HTR-8/SVneo (cell line): ENCODE measurements at places on chromosomes 11 and 22.

DNA sequence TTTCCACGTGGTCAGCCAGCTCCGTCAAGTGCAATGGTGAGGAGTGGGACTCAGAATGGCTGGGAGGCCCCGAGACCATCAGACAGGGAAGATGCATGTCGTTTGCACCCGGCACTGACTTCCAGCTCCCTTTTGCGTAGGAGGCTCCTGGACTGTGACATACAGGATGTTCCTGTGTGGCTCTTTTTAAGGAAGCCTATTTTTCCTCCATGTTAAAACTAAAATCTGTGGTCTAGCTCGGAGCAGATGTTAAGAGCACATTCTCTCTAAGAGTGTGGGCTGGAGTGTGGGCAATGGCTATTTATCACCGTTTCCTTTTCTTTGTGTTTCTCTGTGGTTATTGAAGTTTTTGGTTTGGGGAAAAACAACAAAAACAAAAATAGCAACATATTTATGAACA lies 40.9 kb upstream of the AMPD3 start:
- DNase-seq: no peak

DNA sequence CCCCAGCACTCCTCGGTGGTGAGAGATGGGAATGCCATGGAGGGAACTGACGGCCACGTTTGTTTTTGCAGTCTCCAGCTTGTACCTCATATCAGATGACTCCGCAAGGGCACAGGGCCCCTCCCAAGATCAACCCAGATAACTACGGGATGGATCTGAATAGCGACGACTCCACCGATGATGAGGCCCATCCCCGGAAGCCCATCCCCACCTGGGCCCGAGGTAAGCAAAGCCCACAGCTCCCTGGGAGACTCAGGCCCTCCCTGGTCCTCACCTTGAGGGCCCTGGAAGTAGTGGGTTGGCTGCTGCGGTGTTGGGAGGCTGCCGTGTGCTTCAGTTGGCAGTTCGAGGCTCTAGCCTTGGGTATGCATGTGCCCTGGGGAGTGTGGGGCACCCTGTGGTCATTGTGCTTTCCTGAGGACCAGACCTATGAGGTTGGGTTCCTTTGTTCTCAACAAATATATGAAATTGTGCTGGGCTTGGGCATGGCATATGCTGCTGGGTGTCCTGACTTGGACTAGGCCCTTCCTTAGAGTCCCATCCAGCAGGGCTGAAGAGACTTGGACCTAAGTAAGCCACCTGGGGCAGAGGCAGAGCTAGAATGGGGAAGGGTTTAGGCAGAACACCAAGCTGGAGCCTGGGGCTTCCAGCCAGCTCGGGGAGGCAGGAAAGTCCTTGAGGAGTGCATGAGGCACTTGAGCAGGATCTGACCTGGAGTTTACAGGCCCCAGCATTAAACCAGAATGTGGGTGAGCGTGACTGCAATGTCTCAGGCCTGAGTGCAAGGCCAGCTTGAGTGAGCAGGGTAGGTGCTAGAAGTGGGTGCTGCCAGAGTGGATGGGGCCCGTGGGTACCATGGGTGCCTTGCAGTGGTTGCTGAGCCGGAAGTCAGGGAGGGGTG lies 26.4 kb downstream of the INCENP start:
- DNase-seq: no peak

DNA sequence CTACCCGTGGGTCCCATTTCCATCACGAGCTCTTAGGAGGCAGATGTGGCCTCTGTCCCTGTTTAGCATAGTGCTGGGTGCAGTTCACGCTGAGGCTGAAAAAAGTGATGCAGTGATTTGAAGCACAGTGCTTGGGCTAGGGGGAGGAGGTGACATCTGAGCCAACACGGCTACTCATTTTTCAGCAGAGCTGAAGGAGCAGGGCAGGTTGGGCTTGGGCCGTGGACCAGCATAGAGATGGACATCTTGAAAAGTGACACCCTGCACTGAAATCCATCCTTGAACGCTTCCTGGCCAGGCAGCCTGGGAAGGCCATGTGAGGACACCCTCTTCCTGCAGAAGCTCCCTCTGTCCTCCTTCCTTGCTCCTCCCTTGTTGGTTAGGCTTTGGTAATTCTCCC lies 66.4 kb downstream of the ADAMTS15 start:
- DNase-seq: no peak

DNA sequence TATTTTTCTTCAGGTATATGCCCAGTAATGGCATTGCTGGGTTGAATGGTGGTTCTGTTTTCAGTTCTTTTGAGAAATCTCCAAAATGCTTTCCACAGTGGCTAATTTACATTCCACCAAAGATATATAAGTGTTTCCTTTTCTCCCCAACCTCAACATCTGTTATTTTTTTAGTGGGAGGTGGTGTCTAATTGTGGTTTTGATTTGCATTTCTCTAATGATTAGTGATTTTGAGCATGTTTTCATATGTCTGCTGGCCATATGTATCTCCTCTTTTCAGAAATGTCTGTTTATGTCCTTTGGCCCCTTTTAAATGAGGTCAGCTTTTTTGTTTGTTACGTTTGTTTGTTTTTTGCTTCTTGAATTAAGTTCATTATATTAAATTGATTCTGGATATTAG lies 760.2 kb downstream of the KCNA4 start:
- DNase-seq: no peak

DNA sequence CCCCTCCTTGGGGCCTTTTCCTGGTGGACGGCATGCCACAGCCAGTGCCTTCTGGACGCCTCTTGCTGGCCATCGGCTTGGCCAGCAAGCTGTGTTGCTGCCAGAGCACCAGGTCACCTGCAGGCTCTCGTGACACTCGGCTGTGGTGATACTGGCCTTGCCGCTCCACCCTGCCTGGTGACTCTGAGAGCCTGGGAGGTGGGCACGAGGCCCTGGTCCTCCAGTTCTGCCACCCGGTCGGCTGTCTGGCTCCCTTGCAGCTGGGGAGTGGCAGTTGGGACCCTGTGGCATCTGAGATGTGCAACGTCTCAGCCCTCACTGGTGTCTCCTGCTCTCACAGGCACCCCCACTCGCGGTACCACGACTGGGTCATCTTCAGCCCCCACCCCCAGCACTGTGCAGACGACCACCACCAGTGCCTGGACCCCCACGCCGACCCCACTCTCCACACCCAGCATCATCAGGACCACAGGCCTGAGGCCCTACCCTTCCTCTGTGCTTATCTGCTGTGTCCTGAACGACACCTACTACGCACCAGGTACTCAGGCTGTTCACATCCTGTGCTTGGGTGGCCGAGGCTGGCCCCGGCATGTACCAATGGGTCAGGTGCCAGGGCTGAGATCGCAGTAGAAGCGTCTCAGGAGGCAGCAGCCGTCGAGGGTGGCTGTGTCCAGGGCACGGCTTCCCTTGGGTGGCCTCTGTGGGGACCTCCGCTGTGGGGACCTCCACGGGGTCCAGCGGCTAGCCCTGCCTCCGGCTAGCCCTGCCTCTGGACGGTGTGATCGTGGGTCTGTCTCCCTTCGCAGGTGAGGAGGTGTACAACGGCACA lies 26.0 kb downstream of the MUC2 start:
- DNase-seq: no peak

GRCh38 chr11:17672469-17672868 lies 46.9 kb upstream of the MYOD1 start:
- DNase-seq: no peak

- DNase-seq: no peak
These were observed 53.1 kb downstream of the PACSIN2 start for GRCh38 chr22:42961810-42962209.

DNA sequence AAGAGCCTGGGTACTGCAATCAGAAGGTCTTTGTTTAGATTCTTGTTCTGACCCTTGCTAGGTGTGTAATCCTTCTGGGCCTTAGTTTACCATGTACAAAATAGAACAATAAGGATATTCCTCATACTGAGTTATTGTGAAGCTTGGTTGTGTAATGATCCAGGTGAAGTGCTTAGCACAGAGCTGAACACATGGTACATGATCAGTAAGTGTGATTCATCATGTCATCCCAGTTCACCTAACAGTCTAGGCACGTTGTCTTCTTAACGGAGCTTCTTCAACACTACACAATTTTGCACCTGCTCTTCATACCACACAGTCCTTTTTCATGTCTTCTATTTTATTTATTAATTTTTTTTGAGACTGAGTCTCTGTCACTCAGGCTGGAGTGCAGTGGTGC lies 234.3 kb upstream of the TENM4 start:
- no peak for DNase-seq

GRCh38 chr11:74169738-74170458 lies 904 bp downstream of the C2CD3 start:
- no peak for DNase-seq

DNA sequence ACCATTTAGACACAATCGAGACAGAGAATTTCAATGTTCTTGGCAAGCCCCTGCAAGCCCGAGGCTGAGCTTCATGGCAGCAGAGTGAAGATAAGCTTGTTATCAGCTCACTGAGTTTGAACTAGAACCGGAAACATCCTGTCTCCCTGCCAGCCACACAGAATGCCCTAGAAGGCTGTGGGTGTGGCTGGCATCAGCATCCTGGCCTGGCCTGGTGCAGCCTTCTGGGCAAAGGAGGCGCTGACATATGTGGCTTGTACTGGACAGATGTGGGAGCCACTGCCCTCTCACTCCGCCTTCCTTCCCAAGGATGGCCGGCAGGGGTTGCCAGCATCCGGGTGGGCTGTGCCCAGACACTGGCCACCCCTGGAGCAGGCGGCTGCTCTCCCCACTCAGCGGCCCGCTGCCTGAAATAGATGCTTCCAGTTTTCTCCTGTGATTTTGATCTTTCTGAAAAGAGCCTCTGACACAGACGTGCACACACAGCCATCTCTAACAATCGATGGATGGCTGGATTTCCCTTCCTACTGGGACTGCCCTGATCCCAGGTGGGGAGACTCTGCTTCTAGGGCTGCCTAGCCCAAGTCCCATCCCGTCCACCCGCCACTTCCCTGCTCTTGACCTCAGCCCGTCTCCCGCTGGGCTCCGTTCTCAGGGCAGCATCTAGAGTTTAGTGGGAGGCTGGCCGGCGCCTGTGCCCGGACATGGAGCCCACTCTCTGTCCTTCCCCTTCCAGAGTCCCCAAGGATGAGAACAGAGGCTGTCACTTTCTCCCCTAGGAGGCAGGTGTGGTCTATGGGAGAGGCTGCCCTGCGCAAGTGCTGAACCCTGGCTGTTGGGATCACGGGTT lies 149.7 kb downstream of the CTTN start:
- no peak for DNase-seq

DNA sequence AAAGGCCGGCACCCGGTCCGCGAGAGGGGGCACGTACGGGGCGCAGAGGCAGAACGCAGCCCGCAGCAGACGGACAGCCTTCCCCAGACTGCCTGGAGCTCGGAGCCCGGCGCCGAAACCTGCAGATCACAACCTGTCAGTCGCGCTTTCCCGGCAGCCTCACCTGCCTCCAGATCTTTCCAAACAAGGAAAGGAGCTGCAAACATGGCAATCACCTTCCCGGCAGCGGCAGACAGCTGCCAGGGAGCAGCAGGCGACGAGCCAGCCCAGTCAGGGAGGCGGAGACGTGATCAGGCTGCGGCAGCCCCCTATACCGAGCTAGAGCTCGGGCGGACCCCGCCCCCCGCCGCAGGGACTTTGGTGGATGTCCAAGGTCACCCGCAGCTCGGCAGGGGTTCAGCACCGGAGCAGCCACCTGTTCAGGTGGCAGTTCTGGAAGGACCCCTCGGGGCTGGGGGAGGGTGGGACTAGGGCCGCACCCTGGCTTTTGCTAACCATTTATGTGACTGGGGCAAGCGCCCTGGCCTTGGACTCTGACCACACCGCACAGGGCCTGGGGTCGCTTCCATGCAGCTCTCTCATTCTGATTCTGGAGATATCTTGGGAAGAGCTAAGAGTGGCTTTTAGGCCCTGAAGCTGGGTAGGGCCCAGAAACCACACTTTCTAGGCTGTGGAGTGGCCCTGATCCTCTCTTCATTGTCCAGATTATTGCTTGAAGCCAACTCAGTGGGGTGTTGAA lies 143.8 kb downstream of the NECTIN1 start:
- DNase-seq: no peak

- no peak for DNase-seq
These were observed 432.2 kb downstream of the TBC1D22A start for GRCh38 chr22:47194476-47195155.

GRCh38 chr11:119709638-119710346 lies 19.2 kb downstream of the NECTIN1 start:
- no peak for DNase-seq

DNA sequence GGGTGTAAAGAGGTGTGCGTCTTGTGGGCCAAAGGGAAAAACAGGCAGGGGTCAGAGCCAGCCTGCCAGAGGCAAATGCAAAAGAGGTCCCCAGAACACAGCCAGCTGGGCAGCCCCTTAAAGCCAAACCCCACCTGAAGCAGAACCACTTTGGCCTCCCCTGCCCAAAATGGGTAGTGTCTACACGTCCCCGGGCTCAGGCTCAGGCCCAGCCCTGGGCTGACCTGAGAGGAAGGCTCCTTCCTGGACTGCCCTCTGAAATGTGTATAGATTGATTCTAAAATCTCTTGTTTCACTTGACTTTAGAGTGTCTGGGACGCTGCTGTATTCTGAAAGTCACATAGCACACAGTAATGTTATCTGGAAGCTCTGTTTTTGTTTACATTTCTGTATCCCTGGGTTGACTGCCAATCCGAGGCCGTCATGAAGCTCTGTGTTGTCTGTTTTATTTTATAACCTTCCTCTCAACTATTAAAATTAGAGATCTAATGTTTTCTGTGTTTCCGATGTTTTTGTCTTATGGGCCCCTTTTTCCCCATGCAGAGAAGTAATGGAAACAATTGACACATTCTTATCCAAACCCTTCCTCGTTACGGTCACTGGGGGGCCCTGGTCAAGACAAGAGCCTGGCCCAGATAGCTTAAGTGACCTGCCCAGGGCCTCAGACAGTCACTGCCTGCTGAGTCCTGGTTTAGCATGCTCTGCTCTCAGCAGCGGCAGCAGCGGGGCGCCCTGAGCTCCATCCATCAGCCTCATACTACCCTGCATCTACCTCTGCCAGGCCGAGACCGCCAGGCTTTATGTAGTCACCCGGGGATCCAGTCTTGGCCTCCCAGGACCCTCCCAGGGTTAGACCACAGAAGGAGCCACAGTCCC lies 10.1 kb downstream of the OVOL1 start:
- DNase-seq: no peak

GRCh38 chr11:122758974-122759373 lies 79.3 kb upstream of the CRTAM start:
- no peak for DNase-seq

GRCh38 chr11:102110761-102111010 lies 439 bp downstream of the YAP1 start:
- DNase-seq: no peak

- DNase-seq: no peak
These were observed 69.9 kb upstream of the RTL6 start for GRCh38 chr22:44567846-44568493.

GRCh38 chr11:60631944-60632343 lies 67.5 kb upstream of the MS4A8 start:
- DNase-seq: no peak

DNA sequence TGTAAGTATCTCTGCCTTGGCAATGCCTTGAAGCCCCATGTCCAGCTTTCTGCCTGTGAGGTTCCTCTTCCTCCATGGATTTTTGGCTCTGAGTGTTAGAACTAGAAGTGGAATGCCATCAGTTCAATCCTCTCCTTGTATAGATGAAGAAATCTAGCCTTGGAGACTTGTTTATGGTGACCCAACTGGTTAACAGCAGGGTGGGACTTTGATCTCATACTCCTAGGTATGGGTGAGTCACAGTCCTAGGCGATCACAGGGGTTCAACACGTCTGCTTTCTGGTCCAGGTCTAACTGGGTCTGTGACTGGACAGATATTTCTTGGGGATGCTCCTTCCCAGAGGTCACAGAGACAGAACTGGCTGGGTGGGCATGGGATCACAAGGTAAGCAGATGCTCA lies 9.2 kb upstream of the MTFP1 start:
- no peak for DNase-seq
